ENCODE measurements at places on chromosomes 16 and 17.
A peak's percentile ranks its signal among the peaks of the same experiment; 100 is the strongest.

DNA sequence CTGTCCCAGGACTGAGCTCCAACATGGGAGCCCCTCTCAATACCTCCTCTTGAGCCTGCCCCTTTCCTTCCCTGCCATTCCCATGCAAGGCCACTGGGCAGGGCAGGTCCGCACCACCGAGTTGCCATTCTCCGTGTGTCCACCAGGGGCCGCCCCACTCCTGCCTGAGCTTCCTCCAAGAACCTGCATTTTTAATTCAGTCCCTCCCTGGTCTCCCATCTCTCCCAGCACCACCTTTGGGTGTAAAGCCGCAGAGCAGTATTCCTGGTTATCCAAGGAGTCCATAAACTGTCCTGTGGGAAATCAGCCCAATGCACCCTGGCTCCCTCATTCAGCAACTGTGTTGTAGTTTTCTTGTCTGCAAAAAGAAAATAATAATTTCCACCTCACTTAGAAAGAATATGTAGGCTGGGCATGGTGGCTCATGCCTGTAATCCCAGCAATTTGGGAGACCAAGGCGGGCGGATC is 15.9 kb upstream of the ANKRD40CL start:
- DNase-seq: peak; percentile 48

DNA sequence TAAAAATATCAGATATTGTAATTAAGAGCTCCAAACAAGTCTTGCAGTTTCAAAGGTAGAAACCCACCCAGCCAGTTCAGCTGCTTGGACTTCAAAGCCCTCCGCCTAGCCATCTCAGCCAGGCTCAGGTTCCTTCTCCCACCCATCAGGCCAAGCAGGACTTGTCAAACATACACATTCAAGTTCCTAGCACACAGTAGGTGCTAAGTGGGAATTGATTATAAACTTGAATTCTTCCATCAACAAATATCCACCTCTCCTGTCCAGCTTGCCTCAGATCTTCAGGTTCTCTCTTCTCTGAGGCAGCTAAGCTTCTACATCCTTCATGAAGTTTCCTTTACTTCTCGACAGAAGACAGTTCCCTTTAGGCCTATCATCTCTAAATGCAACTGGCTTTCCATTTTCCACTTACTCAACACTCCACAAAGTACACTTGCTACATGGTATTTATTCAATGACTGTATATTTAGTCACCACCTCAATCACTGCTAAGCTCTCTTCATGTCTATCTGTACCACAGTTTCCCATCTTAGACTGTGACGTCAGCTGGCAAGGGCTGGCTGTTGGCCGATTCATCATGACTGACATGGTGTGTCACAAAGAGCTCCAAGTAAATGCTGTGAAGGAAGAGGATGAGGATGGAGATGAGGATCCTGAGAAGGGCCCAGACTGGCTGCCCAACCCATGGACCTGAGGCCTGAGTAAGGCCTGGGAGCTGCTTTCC is 13.3 kb upstream of the COG7 start:
- DNase-seq: peak; percentile 18

- DNase-seq: no peak
Measured at GRCh38 chr16:79434771-79435170, 165.8 kb downstream of the MAF start.

DNA sequence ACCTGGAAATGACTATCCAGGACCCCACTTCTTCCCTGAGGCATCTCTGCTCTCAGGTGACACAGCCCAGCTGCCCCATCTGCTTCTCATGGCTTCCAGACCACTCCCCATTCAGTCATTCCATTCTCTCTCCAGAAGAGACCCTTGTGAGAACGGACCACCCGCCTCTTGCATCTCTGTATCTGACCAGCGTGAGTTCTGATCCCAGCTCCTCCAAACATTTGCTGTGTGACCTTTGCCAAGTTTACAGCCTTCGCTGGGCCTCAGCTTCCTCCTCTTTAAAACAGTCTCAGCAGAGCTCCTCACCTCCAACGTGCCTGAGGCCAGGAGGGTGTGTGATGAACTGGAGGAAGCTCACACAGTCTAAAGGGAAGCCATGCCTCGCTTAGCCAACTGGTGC is 39.6 kb downstream of the C16orf82 start:
- DNase-seq: no peak

DNA sequence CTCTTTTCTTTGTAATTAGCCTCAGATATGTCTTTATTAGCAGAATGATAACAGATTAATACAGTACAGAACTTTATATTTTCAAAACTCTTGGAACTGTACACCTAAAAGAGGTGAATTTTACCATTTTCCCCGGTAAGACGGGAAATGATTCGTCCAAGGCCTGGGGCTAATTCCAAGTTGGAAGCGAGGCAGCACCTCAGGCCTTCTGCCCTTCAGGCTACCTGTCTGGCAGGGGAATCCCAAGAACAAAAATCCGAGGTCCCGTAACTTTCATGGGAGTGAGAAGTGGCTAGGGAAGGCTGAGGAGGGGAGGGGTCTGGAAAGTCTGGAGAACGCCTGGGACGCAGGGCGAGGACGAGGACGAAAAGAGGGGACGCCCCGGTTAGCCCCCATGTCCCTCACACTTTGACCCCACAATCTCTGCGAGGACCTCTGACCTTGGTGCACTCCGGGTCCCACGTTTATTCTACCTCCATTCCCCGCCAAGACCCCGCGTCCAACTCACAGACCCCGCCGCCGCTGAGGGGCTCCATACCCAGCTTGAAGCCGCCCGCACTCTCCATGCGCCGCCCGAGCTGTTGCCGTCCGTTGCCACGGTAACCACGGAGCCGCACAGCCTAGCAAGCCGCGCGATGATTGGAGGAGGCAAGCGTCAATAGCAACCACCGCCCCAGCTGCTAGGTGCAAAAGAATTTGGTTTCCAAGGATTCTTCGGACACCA is at the start of gene HYDIN:
HYDIN (minus strand) TSS at position 601 of the 724 bp plus-strand sequence. CDS start 43,827 bp downstream, outside the sequence.
- DNase-seq: peak; percentile 9

- DNase-seq: no peak
Measured at GRCh38 chr16:57613514-57613913, 14.9 kb upstream of the ADGRG1 start.

DNA sequence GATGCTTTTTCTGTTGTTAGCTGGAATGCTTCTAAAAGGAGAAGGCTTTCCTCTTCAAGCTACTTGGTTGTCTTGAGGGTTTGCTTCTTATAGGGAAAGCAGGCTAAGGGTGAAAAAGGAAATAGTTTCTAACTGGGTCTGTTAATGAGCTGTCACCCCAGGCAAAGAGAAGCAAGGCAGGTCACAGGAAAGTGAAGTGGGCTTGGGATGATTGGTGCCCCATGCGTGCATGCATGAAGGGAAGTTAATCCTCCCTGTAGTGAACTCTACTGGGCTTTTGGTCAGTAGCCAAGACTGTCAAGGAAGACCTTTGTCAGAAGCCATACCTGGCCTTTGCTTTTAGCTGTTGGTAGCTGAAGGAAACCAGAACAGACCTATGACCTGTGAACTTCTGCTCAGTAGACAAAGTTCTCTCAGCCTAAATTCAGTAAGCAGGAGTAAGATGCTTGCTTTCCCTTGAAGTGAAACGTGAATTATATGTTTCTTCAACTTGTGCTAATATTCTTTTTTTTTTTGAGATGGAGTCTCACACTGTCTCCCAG is 16.5 kb downstream of the TENT4B start:
- DNase-seq: no peak

GRCh38 chr16:75401691-75402090 is 31.6 kb downstream of the CFDP1 start:
- DNase-seq: no peak

GRCh38 chr16:51655249-51655648 is 504.2 kb upstream of the SALL1 start:
- no peak for DNase-seq

DNA sequence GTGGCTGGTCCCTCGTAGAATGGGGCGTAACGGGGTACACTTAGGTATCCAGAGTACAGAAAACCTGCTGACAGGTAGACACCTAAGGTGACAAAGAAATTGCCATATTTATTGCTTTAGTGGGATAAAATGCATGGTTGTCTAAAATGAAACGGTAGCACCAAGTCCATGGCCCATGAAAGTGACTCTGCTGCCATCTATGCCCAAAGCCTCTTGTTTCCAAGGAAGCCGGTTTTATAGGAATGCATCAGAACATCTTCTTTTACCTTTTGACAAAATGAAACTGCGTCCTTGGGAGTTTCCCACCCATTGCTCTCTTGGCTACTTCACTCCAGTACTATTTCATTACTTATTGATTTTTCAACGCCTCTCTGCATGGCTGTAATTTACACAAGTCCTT is 151.3 kb upstream of the ZFHX3 start:
- DNase-seq: no peak
